ENCODE measurements at places on chromosomes 16 and 17.

GRCh38 chr17:2904135-2904534, 107.9 kb downstream of the RAP1GAP2 start:
- no peak for DNase-seq

GRCh38 chr17:29022074-29022473, 16.2 kb upstream of the SEZ6 start:
- DNase-seq = no peak

DNA sequence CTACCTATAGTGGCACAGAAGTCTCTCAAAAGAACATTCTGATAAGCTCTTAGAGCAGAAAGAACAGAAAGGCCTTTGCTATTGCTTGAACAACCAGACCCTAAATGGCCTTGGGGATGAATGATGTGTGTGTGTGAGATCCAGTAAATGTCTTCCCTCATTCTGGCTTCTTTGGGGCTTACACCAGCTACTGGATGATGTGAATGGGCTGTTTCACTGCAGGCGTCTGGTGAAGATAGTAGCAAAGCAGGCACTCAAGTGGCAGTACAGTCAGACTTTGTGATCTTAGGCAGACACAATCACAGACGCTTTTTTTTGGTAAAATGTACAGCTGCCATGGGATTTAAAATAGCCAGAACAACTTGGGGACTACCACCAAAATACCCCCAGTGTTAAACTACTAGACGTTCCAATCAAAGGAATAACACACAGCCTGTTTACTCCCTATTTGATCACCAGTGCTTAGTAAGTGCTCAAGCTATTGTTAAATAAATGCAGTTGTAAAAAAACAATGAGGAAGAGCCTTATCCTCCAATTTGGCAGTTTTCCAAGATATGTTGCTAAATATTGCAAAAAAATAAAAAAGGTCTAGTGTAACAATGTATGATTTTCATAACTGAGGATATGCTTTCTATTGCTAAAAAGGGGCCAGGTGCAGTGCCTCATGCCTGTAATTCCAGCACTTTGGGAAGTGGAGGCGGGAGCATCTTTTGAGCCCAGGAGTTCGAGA, 17.9 kb downstream of the NDUFAB1 start:
- no peak for DNase-seq

- DNase-seq = no peak
These were observed 35.1 kb downstream of the MARF1 start for GRCh38 chr16:15607700-15608396.

DNA sequence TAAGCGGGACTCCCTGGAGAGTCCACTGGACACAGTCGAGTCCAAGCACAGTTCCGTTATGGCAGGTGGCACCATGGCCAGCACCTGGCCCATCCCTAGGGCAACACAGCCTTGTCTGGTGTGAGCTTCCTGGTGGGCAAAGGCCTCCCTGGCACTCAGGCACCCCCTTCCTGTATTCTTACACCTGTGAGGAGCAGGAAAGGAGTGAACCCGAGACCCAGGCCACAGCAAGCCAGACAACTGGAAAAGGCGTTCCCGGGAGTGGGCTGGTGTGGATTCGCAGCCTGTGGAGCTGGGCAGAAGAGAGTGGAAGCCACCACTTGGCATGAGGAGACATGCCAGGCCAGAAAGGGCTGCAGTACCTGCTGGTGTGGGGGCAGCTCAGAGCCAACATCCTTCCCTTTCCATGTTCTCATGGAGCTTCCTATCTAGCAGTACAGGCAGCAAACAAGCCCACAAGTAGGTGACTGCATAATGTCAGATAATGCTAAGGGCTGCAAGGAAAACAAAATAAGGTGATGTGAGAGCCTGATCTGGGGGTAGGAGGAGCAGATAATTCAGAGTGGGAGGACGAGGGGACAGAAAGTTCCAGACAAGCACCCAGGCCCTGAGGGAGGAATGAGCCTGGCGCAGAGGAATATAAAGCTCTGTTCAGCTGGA, 87.0 kb downstream of the GNAO1 start:
- DNase-seq = no peak

- DNase-seq = peak; percentile 73
These were observed 27.9 kb upstream of the DBNDD1 start for GRCh38 chr16:90046971-90047713.

DNA sequence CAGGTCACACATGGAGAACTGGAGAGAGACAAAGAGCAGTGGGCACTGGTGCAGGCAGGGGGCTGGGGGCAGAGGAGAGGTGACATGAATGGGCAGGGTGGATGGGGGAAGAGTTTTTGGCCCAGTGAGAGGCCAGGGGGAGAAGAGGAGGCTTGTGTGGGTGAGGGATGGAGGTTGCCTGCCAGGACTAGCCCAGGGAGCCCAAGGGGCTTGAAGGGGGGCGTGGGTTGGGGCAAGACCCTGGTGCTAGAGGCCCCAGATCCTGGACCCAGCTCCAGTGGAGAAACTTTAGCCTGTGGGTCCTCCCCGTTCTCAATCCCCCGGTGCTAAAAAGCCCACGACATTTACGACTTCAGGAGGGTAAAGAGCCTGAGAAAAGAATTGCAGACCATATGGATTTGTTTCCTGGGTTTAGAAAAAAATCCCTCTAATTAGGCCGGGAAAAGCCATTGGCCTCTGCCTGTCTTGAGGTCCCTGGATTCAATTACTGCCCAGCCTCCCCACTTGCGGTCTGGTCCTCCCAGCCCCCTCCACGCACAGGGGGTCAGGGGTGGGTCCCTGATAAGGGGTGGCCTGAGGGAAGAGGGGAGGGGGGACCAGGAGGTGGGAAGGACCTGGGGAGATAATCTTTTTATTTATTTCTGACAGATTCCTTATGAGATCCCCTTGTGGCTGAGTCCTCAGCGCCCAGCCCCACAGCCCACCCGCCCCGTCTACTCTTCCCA, 33.0 kb downstream of the NGFR start:
- no peak for DNase-seq

DNA sequence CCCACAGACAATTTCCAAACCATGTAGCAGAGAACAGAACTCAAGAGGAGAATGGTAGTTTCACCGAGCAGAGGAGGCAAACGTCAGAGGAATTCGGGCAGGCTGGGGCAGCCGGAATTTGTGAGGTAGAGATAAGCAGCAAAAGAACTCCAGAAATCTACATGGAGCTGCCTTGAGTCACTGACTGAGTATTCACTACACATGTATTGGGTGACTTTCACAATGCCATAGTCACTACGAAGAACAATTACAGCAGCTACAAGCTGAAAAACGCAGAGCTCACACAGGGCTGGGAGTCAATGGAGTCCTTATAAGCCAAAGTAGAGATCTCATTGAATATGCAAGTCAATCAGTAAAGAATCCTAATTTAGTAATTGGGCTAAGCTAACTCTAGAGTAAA, 13.4 kb downstream of the CMC2 start:
- DNase-seq = no peak

DNA sequence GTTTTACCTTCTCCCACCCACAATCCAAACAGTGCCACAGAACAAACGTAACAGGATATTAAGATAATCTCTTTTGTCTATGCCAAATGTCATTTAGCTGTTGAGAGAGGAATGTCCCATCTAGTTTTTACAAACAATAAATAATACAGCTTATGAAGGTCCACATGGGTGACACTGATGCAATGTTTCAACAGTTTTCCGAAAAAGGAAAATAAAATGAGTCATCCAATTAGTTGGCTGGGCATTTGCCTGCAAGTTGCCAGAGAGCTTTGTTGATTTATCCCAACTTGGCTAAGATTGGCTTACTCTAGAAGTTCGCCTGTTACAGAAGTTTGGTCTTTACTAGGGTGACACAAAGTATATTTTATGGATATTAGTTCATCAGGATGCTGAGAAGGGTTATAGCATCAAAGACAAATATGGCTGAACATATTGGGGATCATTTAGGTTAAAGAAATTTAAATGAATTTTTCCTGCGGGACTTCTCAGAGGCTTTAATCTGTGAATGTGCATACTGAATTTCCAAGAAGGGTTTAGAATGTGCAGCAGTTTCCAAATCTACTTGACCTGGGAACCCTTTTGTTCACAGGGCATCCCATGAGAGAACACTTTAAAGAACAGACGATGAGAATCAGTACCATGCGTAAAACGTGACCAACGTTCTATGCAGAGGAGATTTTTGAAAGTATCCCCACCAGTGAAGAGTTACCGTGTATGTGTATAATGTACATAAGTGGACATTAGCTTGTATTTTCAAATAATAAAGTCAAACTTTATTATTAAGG, 73.1 kb downstream of the CDH13 start:
- DNase-seq = no peak

GRCh38 chr16:3952737-3953131, 72.2 kb upstream of the CREBBP start:
- peak; percentile 75 for DNase-seq

DNA sequence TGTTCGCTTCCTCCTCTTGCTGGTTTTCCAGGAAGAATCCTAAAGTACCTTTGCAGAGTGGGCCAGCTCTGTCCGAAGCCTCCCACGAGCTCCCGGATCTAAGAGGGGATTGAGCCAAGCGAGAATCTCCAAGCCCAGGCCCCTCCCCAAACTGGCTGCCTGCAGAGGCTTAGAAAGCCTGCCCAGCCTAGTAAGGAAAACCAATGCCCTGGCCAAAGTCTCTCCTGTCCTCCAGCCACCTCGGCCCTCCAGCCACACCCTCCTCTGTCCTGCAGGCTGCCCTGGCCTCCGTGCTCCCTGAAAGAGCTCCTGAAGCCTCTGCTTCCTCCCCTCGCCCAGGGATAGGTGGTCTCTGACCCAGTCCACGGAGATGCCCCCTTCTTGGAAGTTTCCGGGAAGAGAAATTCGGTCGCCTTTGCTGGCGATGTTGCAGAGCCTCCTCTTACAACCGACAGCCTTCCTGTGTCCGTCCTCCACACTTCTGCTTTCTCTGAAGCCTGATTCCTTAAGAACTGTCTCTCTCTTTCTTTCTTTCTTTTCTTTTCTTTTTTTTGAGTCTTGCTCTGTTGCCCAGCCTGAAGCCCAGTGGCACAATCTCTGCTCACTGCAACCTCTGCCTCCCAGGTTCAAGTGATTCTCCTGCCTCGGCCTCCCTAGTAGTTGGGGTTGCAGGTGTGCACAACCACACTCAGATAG, 54.9 kb upstream of the TOB1 start:
- DNase-seq = peak; percentile 81

DNA sequence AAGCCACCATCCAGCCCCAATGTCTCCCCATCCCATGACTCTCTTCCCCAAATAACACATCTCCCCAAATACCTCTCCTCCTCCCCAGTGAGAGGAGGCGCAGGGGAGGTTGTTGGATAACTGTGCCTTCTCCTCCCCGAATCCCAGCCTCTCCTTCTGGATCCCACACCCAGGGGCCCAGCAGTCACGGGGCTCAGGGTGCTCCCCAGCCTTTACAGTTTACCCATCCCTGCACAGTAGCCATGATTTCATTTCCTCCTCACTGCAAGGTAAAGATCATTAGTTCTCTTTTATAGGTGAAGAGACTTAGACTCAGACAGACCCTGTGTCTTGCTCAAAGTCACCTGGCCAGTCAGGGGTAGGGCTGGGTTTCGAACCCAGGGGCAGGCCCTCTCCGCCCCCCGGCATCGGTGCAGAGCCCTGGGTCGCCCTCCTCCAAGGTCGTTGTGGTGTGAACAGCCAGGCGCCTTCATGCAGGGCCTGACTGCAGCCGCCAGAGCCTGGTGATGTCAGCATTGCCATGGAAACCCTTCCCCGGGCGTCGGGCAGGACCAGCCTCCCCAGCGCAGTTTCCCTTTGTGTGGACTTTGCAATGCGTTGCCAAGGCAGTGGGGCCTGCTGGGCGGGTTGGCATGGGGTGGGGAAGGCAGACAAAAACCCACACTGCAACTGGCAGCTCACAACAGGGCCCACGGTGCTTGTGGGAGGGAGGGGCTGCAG, 53.3 kb upstream of the TOB1 start:
- peak; percentile 94 for DNase-seq

GRCh38 chr17:55351226-55351625, 70.4 kb downstream of the MMD start:
- no peak for DNase-seq

DNA sequence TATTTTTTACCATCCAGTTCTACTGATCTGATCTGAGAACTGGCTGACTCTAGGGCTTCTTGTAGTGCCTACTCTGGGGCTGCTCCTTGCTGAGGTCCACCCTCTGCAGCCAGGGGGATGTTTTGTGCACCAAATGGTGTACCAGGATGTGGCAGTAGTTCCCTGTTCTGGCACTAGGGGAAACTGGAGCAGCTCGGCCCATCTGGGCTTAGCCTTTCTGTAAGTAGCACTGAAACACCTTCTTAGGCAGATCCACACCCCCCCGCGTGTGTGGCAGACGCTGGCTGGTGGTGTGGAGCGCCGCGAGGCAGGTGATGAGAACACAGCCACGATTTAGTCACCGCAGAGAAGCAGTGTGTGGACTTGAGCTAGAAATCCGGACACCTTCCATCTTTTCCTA, 17.0 kb downstream of the DUSP14 start:
- peak; percentile 94 for DNase-seq

- no peak for DNase-seq
These were observed 3.3 kb upstream of the IRX5 start for GRCh38 chr16:54927125-54928015.

DNA sequence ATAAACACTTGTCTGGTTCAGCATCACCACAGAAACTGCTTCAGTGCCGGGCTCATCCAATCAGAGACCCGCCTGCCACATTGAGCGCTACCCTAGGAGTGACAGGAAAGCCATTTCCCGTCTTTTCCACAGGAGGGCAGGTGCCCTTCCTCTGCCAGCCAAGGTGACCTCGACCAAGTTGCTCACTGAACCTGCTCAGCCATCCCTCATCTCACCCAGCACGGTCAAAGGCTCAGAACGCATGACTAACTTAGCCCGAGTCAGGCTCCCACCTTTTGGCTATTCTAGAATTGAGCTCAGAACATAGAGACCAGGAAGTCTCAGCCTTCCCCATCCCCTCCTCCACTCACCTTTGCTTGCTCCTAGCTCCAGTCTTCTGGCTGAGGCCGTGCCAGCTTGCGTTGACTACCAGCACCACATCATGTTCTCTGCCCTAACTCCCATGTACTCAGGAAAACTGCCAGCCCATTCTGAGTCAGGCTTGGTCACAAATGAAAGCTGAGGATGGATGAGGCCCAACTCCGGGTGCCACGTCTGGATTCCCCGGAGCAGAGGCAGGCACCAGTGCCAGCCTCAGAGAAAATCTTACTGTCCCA, 15.6 kb downstream of the MRPS23 start:
- peak; percentile 88 for DNase-seq

DNA sequence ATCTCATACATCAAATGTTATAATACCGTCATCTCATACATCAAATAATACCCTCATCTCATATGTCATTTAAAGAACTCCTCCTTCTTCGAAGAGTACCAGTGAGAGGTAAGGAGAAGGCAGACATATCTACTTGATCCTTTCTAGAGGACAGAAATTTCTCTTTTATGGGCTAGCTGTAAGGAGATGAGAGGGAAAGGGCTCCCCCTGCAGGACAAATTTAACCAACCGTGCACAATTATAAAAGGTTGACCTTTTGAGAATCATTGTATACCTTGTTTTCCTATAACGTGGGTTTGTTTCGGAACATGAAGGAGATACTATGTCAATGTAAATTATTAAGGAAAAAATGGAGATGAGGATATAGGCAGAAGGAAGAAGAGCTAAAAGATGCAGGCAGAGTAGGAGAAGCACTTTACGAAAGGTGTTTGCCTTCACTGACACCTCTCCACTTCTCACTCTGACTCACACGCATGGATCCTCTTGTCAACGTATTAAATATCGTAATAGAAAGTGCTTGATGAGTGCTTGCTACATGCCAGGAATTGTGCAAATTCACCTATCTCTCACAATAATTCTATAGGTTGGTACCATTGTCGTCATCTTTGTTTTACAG, 465.9 kb upstream of the ERCC4 start:
- peak; percentile 77 for DNase-seq
